NCI-H2029 treated with DMSO at 0.1 percent for 48 hours (cell line): ENCODE measurements at places on chromosomes 4 and X.
A peak's percentile ranks its signal among the peaks of the same experiment; 100 is the strongest.

GRCh38 chr4:26171941-26172340 lies 148.9 kb upstream of the RBPJ start:
- no peak for DNase-seq

GRCh38 chrX:30971774-30972603 lies 82.9 kb upstream of the TAB3 start:
- no peak for DNase-seq

GRCh38 chrX:129262912-129263311 lies 260.4 kb downstream of the SMARCA1 start:
- no peak for DNase-seq

- no peak for DNase-seq
Measured at GRCh38 chr4:12178614-12179610, 750.2 kb upstream of the HS3ST1 start.

- DNase-seq = no peak
Measured at GRCh38 chr4:142405021-142405694, 440.9 kb downstream of the INPP4B start.

DNA sequence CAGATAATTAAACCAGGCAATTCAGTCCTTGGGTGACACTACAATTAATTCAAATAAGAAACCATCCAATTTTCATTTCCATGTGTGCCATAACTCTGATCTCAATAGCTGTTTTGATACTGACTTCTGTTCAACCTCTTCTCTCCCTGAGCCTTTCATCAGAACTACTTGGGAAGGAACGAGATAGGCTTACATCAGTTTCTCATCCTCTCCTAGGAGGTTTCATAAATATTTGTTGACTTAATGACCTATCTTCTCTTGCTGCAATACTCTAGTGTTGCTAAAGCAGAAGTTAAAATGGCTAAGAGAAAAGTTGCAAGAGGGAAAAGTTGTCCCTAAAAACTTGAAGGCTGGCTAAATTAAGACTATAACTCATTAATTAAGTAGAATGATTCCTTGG lies 41.8 kb downstream of the PRKG2 start:
- no peak for DNase-seq

- no peak for DNase-seq
Measured at GRCh38 chr4:108342325-108342970, 173.7 kb upstream of the LEF1 start.

DNA sequence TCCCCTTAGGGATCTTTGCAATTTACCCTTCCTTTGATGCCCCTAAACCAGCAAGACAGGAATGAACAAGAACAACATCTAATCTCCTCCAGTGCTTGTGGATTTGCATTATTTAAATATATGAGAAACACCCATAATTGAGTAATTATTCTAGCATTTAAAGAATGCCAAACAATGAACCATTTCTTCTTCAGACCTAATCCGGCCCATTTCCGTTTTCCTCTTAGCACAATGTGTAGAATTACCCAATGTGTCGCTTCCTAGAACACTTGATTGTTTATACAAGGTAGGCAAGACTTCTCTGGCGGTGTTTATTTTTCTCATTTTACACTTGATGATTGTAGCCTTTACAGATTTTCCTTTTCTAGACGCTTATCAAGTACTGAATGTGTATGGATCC lies 43.5 kb downstream of the CLDN34 start:
- no peak for DNase-seq

- DNase-seq = no peak
Measured at GRCh38 chrX:38804682-38805431, 3.6 kb downstream of the MID1IP1 start.

DNA sequence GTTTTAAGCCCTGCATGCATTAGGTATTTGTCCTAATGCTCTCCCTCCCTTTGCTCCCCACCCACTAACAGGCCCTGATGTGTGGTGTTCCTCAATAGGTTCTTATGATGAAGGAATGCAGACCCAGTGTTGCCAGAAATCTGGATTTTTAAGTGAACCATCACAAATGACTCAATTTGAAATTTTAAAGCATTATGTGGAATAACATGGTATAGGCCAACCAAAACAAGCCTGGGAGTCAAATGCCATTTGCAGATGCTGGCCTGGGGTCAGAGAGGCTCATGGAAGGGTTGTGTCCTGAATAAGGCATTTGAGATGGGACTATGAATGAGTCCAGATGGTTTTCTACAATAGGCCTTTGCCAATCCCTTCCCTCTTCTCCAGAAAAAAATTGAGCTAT lies 179.6 kb downstream of the SHROOM3 start:
- no peak for DNase-seq

DNA sequence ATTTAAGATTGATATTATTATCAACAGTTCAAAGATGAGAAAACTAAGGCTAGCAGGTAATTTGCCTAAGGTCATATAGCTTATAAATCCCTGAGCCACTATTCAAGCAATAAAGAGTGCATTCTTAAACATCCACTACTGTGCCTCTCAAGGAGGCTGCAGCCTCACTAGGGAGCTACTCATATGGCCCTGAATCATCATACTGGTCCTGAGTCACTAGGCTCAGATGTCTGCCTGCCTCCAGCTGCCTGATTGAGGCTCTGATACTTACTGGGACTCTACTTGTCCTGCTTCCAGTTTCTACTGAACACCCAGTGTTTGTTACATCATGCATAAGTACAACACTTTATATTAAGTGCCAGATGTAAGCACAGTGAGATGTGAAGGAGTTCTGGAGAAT lies 110.7 kb downstream of the AASDH start:
- no peak for DNase-seq

- DNase-seq = no peak
Measured at GRCh38 chr4:176238826-176239225, 30.2 kb downstream of the ASB5 start.

GRCh38 chr4:64539234-64539849 lies 130.1 kb upstream of the TECRL start:
- peak; percentile 77 for DNase-seq

DNA sequence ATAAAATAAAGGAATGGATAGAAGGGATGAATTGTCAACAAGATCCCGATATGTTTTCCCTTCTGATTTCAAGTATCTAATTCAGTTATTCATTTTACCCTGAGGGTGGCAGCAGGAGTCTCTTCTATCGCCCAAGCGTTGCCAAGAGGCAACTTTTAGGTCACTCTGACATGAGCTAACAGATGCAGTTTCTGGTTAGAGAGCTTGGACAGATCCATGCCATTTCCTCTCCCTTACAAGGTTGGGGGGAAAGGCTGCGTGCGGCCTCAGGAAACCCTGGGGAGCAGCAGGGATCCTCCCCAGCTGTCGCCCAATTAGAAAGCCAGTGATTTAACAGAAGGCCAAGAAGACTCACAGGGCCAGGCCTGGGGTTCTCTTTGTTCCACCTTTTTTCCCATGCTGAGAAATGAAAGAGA lies 35.3 kb upstream of the WAS start:
- DNase-seq = no peak

DNA sequence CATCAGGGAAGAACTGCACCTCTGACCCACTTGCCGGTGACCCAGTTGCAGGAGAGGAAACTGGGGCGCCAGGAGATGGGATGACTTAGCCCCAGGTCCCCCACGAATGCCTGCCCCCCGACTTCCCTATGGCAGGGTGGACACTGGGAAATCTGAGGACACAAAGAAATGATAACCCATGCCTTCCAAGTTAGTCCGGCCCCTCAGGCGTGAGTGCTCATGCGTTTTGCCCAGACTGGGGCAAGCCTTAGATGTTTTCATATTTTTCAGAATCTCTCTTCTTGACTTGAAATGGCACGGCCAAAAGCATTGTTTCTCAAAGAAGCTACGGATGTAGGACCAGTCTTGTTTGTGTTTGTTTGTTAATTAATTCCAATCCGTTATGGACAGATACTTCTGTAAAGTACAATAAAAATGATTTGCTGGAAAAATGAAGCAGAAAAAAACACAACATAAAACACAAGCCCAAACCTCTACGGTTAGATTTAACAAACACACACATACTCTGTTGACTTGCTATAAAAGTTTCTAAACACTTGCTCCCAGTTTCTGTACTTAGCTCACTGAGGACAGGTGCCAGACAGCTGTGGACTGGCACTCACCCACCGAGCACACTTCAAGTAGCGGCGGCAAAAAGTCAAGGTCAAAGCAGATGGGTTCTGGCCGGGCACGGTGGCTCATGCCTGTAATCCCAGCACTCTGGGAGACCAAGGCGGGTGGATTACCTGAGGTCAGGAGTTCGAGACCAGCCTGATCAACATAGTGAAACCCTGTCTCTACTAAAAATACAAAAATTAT lies 341.5 kb downstream of the BCOR start:
- no peak for DNase-seq

DNA sequence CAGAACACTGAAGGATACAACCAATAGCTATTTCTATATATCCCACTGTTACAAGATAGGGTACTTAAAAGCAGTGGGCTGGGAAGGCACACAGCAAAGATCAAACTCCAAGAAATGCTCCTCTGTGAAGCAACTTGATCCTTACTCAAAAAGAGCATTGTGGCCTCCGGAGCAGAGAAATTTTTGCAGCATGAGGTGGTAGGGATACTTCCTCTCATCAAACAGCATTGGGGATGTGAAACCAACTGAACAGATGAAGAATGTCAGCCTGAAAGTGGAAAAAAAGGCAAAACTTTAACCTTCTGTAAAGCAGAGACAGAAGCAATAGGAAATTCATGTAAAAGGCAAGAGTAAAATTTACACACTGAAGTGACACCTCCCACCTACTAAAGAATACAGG lies 92.2 kb downstream of the HUWE1 start:
- no peak for DNase-seq

GRCh38 chr4:151166636-151167035 lies 67.2 kb downstream of the RPS3A start:
- no peak for DNase-seq

- no peak for DNase-seq
Measured at GRCh38 chr4:40309250-40309774, 25.8 kb upstream of the CHRNA9 start.

GRCh38 chr4:74366367-74366911 lies 1.5 kb downstream of the EREG start:
- no peak for DNase-seq

DNA sequence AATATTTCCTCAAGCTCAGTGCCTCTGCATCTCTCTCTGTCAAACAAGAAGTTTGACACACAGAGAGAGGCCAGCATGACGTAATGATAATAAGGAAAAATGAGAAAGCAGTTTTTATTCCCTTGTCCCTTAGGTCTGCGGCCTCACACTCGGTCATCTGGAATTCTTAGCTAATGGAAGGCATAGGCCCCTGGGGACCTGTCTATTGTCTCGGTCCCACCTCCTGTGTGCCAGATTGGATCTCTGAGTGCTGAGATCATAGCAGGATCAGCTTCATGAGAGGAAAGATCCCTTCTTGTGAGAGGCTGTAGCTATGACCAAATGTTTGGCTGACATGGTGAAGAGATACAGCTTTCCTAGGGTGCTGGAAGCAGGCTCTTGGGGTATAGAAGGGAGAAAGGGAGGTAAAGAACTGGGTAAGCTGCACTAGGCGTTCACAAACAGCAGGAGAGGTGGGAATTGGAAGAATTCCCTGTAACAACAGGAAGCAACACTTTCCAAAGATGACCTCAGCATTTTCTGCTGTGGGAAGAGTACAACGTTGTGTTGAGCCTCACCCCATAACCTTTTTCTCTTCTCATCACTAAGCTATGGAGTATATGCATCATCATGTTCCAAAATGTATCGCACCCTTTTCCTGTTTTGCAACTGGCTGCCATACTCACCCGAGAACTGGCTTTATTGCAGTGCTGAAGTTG lies 20.2 kb downstream of the TMEM31 start:
- DNase-seq = no peak

GRCh38 chr4:188206783-188207182 lies 67.5 kb downstream of the TRIML1 start:
- no peak for DNase-seq

GRCh38 chr4:168433571-168433970 lies 46.7 kb downstream of the DDX60L start:
- no peak for DNase-seq

DNA sequence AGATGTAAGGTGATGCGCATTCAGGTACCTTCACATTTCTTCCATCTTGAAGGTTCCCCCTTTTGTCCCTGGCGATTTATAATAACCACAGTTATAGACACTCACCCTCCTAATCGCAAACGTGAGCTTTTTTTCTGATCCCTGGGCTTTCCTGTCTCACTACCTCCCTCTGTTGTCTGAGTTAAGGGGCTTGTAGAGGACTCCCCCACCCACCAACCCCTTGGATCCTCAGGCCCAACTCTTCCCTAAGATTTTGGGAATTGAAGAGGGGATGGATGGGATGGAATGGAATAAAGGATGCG lies 1.4 kb downstream of the CNKSR2 start:
- no peak for DNase-seq

- no peak for DNase-seq
Measured at GRCh38 chr4:113738251-113738650, 23.3 kb downstream of the CAMK2D start.

- DNase-seq = no peak
Measured at GRCh38 chr4:39166177-39166576, 16.2 kb upstream of the WDR19 start.

GRCh38 chr4:121016611-121017010 lies 55.7 kb downstream of the NDNF start:
- DNase-seq = no peak

GRCh38 chr4:96189761-96190160 lies 349.9 kb downstream of the PDHA2 start:
- no peak for DNase-seq

DNA sequence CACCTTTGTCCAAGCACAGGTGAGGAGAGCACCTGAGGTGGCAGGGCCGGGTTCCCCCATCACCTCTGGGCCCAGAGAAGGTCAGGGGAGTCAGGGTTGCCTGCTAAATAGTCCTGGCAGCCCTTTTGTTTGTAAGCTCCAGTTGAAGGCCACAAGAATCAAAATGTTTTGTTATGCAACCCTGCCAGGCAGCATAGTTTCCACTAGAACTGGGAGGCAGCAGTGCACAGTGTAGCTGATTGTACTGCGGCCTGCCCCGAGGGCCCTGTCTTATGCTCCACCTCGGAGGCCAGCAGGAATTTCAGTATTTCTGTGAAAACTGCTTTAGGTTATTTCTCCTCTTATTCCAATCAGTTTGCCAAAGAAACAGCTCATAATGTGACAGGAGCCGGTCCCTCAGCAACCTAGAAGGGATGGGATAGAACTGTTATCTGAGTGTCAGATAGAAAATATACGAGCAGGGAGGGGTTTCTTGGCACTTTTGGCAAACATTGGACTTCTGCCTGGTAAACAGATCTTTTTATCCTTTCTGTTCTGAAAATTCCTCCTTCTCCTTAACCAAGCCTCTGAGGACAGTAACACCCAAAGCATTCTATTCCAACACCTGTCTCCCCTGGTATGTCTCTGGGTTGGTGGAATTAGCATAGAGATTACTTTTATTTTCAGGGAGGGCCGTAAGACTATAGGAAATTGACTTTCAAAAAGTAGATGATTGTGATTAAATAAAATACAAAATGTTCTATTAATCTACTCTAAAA lies 93.6 kb downstream of the LNX1 start:
- no peak for DNase-seq

- no peak for DNase-seq
Measured at GRCh38 chr4:94548571-94548970, 96.8 kb downstream of the PDLIM5 start.

- no peak for DNase-seq
Measured at GRCh38 chr4:156790866-156791265, 180.7 kb downstream of the PDGFC start.
